ENCODE measurements at places on chromosomes 13 and 19. TPM values are rescaled to one million over a fixed set of nuclear protein-coding genes. Genes with fewer than 3 reads are reported as not detected.
A peak's percentile ranks its signal among the peaks of the same experiment; 100 is the strongest.

- DNase-seq, result no peak
- H3K27ac ChIP-seq, result no peak overlapping the region
- no peaks in the 10 kb centered on the region for H3K27me3 ChIP-seq
- no peak overlapping the region for H3K4me3 ChIP-seq
These were observed 15.5 kb downstream of the SLC25A30 start for GRCh38 chr13:45402641-45403040.

GRCh38 chr13:112713517-112714253 is 23.8 kb downstream of the ATP11A start:
- DNase-seq, result no peak
- H3K27me3 ChIP-seq, result no peaks in the 10 kb centered on the region
- no peak overlapping the region for H3K4me3 ChIP-seq
- peaks cover 32% of the 10 kb centered on the region for H3K4me1 ChIP-seq
- peak overlapping the region; percentile 50 for H3K27ac ChIP-seq

Gene TMIGD2
- not detected for polyA plus RNA-seq

Gene ZNF569
- polyA plus RNA-seq, result 2.1 TPM

GRCh38 chr19:48807590-48808308 is 3.1 kb downstream of the BCAT2 start:
- H3K4me1 ChIP-seq, result peaks cover 60% of the 10 kb centered on the region
- no peaks in the 10 kb centered on the region for H3K27me3 ChIP-seq
- peak; percentile 61 for DNase-seq
- H3K36me3 ChIP-seq, result no peaks in the 10 kb centered on the region

- DNase-seq, result no peak
- H3K36me3 ChIP-seq, result no peaks in the 10 kb centered on the region
- peaks cover 26% of the 10 kb centered on the region for H3K4me1 ChIP-seq
- H3K27me3 ChIP-seq, result no peaks in the 10 kb centered on the region
These were observed 6.5 kb downstream of the SYCE2 start for GRCh38 chr19:12912571-12912970.

DNA sequence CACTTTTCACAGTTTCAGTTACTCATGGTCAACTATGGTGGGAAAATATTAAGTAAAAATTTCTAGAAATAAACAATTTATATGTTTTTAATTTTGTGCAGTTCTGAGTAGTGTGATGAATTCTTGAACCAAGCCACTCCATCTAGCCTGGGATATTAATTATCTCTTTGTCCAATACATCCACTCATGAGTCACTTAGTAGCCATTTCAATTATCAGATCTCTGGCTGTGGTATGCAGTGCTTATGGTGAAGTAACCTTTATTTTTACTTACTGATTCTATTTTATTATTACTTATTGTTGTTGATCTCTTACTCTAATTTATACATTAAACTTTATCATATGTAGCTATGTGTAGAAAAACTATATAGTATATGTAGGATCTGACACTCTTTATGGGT is 128.9 kb upstream of the KLHL1 start:
- H3K27me3 ChIP-seq, result no peaks in the 10 kb centered on the region
- no peak overlapping the region for H3K4me3 ChIP-seq
- no peaks in the 10 kb centered on the region for H3K4me1 ChIP-seq
- no peak overlapping the region for H3K27ac ChIP-seq
- H3K36me3 ChIP-seq, result no peaks in the 10 kb centered on the region

Gene TMEM238
- 0.83 TPM for polyA plus RNA-seq

Gene TMEM272
- not detected for polyA plus RNA-seq

DNA sequence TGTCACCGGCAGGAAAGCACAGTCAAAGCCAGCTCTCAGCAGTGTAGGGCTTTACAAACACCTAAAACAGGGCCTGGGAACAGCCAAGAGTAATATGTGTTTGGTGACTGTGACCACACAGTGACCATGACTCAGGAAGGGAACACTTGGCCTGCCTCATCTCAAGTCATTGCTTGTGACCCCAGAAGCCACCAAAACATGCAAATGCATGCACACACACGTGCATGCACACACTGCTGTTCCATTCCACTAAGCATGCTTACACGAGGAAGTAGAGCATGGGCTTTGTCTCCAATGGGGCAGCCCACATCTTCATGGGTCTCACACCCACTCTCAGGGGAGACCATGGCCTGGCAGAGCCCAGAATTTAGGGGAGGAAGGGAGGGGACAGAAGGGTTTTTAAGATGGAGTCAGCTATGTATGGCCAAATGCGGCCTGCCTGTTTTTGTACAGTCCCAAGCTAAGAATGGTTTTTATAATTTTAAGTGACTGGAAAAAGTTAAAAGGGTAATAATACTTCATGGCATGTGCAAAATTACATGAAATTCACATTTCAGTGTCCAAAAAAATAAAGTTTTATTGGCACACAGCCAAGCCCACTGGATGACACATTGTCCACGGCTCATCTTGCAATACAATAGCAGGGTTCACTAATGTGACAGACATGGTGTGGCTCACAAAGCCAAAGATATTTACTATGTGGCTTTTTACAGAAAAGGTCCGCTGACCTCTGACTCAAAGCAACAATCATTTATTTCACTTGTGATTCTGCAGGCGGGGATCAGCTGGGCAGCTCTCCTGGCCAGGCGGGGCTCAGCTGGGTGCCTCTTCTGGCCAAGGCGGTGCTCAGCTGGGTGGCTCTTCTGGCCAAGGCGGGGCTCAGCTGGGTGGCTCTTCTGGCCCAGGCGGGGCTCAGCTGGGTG is 17.3 kb downstream of the ZFR2 start:
- no peaks in the 10 kb centered on the region for H3K4me1 ChIP-seq
- H3K36me3 ChIP-seq, result no peaks in the 10 kb centered on the region
- DNase-seq, result no peak
- no peak overlapping the region for H3K27ac ChIP-seq
- no peak overlapping the region for H3K4me3 ChIP-seq
- no peaks in the 10 kb centered on the region for H3K27me3 ChIP-seq

GRCh38 chr19:30078381-30078910 is 136.4 kb downstream of the URI1 start:
- H3K4me1 ChIP-seq, result no peaks in the 10 kb centered on the region
- no peaks in the 10 kb centered on the region for H3K36me3 ChIP-seq
- no peaks in the 10 kb centered on the region for H3K27me3 ChIP-seq
- H3K27ac ChIP-seq, result no peak overlapping the region
- DNase-seq, result no peak

- H3K27me3 ChIP-seq, result no peaks in the 10 kb centered on the region
- peak; percentile 5 for DNase-seq
- H3K27ac ChIP-seq, result no peak overlapping the region
- no peaks in the 10 kb centered on the region for H3K4me1 ChIP-seq
- no peaks in the 10 kb centered on the region for H3K36me3 ChIP-seq
These were observed 119.2 kb downstream of the GPC6 start for GRCh38 chr13:93345770-93346169.

DNA sequence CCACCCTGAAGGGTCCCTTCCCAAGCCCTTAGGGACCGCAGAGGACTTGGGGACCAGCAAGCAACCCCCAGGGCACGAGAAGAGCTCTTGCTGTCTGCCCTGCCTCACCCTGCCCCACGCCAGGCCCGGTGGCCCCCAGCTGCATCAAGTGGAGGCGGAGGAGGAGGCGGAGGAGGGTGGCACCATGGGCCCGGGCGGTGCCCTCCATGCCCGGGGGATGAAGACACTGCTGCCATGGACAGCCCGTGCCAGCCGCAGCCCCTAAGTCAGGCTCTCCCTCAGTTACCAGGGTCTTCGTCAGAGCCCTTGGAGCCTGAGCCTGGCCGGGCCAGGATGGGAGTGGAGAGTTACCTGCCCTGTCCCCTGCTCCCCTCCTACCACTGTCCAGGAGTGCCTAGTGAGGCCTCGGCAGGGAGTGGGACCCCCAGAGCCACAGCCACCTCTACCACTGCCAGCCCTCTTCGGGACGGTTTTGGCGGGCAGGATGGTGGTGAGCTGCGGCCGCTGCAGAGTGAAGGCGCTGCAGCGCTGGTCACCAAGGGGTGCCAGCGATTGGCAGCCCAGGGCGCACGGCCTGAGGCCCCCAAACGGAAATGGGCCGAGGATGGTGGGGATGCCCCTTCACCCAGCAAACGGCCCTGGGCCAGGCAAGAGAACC is 1.5 kb downstream of the EGLN2 start:
- peak overlapping the region; percentile 96 for H3K4me3 ChIP-seq
- DNase-seq, result peak; percentile 20
- no peaks in the 10 kb centered on the region for H3K27me3 ChIP-seq
- H3K4me1 ChIP-seq, result peaks cover 68% of the 10 kb centered on the region
- H3K36me3 ChIP-seq, result peaks cover 17% of the 10 kb centered on the region

DNA sequence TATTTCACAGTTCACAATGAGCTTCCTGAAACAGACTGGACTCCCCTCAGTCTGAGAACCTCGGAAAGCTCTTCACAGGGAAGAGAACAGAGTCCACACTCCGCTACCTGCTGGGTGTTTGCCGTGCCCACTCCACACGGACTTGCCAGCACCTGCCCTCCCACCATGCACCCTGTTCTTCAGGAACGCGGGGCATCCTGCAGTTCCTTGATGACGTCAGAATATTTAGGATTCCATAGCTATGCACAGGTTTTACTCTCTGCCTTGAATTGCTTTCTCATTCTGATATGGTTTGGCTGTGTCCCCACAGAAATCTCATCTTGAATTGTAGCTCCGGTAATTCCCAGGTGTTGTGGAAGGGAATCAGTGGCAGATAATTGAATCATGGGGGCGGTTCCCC is 74.4 kb upstream of the FARP1 start:
- no peak overlapping the region for H3K4me3 ChIP-seq
- H3K27me3 ChIP-seq, result no peaks in the 10 kb centered on the region
- no peaks in the 10 kb centered on the region for H3K36me3 ChIP-seq
- no peaks in the 10 kb centered on the region for H3K4me1 ChIP-seq

- peak overlapping the region; percentile 50 for H3K27ac ChIP-seq
- no peaks in the 10 kb centered on the region for H3K27me3 ChIP-seq
- H3K36me3 ChIP-seq, result peaks cover 22% of the 10 kb centered on the region
- H3K4me3 ChIP-seq, result no peak overlapping the region
- peak; percentile 32 for DNase-seq
These were observed 3.8 kb downstream of the BLVRB start for GRCh38 chr19:40461669-40462221.

DNA sequence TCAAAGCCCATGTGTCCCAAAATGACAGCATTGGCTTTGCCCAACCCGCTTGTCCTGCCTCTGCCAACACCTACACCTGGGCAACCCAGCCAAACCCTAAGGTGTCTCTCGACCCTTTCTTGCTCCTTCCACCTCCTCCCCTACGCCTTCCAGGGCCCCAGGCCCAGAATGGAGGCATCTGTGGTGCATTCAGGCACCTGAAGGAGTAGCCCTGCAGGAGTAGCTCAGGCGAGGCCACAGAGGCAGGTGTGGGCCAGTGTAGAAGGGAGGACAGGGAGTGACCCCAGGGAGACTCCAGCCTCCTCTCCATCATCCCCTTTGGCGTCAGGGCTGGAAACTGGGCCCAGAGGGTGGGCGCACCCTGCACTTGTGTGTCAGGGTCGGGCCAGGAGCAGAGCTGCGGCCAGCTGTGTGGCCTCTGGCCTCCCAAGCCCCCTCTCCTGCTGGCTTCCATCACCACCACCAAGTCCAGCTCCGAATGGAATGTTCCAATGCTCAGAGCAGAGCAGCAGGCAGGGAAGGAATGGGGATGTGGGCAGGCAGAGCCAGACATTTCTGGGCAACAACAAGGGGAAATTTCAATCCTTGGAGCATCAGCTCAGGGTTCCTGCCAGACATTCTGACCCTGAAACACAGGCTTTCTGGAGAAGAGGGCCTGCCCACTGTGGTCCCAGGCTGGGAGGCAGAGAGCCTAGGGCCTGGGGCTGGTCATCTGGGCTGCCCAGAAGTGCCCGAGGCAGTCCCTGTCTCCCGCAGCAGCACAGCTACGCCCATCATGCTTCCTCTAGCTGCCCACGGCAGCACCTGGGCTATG is 16.4 kb downstream of the PLEKHF1 start:
- peaks cover 54% of the 10 kb centered on the region for H3K4me1 ChIP-seq
- H3K27ac ChIP-seq, result peak overlapping the region; percentile 27
- DNase-seq, result no peak
- H3K27me3 ChIP-seq, result no peaks in the 10 kb centered on the region

Measured in stomach (tissue), 19 donors.